Transverse colon (tissue), 4 donors: ENCODE measurements at places on chromosomes 13 and 19. TPM values are rescaled to one million over a fixed set of nuclear protein-coding genes. Genes with fewer than 3 reads are reported as not detected.

The RETN gene
- total RNA-seq = not detected

The COL5A3 gene
- 17.7 TPM for total RNA-seq

The DPF1 gene
- not detected for total RNA-seq

The KIR2DL4 gene
- total RNA-seq = 2.1 TPM

The IQCN gene
- 13.5 TPM for total RNA-seq

The DIAPH3 gene
- 1.2 TPM for total RNA-seq

The ZNF626 gene
- 7.1 TPM for total RNA-seq

The ZNF880 gene
- total RNA-seq = 3.6 TPM

The LGALS7 gene
- total RNA-seq = not detected

The BORA gene
- total RNA-seq = 8.9 TPM

The RFPL4A gene
- total RNA-seq = not detected

The APBA3 gene
- total RNA-seq = 284 TPM

The RANBP3 gene
- 58.9 TPM for total RNA-seq

The SULT2B1 gene
- not detected for total RNA-seq

The TTC9B gene
- total RNA-seq = not detected

The ONECUT3 gene
- not detected for total RNA-seq

The CD79A gene
- total RNA-seq = not detected

The ADGRE3 gene
- total RNA-seq = not detected

The SLAIN1 gene
- total RNA-seq = 2.2 TPM

The ZNF417 gene
- total RNA-seq = 10.1 TPM

The ATP12A gene
- not detected for total RNA-seq
